Activated B cell treated with CpG ODN at 0.5 μM for 24 hours (primary cell): ENCODE measurements at places on chromosomes 4 and X. TPM values are rescaled to one million over a fixed set of nuclear protein-coding genes. Genes with fewer than 3 reads are reported as not detected.
A peak's percentile ranks its signal among the peaks of the same experiment; 100 is the strongest.

GRCh38 chr4:173192375-173193162 is 24.0 kb downstream of the GALNT7 start:
- DNase-seq = no peak

The GNRHR gene
- total RNA-seq = not detected in 2 replicates

The RTL9 gene
- not detected in 2 replicates for total RNA-seq

GRCh38 chr4:24604558-24605214 is 20.3 kb upstream of the DHX15 start:
- no peak for DNase-seq

DNA sequence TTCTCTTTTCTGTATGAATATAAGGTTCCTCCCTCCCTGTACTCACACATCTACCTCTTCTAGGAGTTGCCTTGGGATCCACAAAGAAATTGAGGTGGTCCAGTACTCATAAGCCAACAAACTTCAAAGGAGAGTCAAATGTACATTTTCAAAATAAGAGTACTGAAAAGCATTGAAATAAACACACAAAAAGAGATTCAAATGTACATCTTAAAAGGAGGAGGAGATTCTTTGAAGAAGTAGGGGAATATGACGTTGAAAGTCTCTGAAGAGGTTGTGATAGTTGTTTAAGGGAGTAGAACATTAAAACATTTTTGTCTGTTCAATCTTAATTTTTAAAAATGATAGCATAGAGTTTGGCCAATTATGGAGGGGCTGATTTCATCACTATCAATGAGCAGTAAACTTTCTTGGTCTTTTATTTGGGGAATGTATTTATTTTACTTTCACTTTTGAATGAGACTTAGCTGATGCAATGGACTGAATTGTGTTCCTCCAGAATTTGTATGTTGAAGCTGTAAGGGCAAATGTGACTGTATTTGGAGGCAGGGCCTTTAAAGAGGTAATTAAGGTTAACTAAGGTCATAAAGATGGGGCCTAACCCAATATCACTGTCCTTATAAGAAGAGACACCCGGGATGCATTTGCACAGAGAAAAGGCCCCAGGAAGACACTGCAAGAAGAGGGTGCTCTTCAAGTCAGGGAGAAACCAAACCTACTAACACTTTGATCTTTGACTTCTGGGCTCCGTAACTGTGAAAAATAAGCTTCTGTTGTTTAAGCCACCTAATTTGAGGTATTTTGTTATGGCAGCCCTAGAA is 226.3 kb upstream of the PGRMC2 start:
- DNase-seq = no peak

The FAT1 gene
- total RNA-seq = not detected in 2 replicates

- DNase-seq = peak; percentile 16
Measured at GRCh38 chrX:1487401-1487800, 34.7 kb upstream of the ASMTL start.

The WAS gene
- 101 and 102 TPM in 2 replicates for total RNA-seq

DNA sequence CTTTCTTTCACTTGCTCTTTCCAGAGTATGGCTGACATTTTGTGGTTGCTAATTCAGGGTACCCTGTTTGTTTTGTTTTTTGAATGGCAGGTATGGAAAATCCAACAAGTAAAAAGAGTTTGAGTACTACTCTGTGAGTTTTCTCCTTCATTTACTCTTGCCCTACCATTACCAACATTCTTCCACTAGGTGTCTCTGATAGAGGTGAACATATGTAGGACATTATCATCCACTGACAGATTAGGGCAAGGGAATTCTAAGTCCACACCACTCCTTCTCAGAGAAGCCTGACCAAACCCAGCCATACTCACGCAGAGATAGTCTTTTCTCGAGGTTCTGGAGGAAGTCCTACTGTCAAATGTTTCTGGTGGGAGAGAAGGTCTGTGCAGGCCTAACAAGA is 36.7 kb upstream of the HDAC8 start:
- no peak for DNase-seq

The SMPX gene
- not detected in 2 replicates for total RNA-seq

DNA sequence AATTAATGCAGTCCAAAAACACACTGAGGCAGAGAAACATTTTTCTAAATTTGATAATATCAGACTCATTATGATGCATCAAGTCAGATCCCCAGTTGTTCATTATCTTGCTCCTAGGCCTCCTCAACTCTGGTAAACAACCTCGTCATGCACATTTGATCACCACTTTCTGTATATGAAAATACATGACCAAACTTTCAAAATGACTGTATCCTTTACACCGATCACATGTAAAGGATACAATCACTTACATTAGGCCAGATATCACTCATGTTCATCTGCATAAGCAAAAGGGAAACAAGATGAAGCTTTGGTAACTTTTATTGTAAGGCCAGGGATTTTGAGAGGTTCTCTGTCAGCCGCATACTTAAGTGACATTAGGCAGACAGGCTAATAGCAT is 99.4 kb upstream of the IL1RAPL1 start:
- DNase-seq = no peak

DNA sequence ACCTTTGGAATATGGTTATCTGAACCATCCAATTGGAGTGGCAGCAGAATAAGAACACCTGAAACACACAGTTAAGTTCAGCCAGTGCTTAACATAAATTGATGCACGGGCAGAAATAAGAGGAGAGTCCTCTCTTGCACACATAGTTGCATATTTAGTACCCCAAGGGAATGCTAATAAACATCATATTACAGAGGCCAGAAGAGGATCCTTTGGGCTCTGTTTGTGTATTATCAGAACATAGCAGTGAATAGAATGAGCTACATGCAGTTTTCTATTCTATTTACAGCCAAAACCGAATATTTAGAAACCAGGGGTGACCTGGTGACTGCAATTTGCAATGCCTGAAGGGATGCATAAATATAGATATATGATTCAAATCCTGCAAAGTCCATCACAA is 300.8 kb upstream of the GALNT7 start:
- DNase-seq = no peak

DNA sequence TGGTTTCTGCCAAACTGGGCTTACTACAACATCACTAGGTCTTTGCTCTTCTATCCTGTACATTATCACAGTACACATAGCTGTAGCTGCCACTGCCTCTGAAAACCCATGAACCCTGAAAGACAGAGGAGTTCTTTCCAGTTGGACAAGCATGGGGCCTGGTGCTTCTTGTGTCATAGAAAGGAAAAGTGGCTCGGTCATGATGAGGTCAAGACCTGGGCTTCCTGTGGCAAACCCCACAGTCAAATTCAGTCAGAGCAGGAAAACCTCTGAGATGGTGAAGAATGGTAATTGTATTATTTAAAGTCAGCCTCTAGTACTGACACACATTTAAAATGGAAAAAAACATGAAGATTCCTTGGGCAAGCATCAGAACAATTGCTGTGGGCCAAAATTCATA is 133.3 kb upstream of the PRPS2 start:
- DNase-seq = no peak

GRCh38 chr4:119506806-119507205 is 121.8 kb downstream of the PDE5A start:
- DNase-seq = no peak

GRCh38 chr4:17557880-17558279 is 19.1 kb upstream of the LAP3 start:
- DNase-seq = no peak

GRCh38 chr4:105455998-105456397 is 17.9 kb downstream of the PPA2 start:
- DNase-seq = no peak

- peak; percentile 24 for DNase-seq
Measured at GRCh38 chr4:186104114-186104889, at the start of gene FAM149A. Gene FAM149A, plus strand, starts transcription at chr4:186104704.

- DNase-seq = no peak
Measured at GRCh38 chr4:84381759-84382158, 117.3 kb downstream of the NKX6-1 start.

- DNase-seq = no peak
Measured at GRCh38 chr4:118171381-118171780, 137.1 kb downstream of the NDST3 start.

DNA sequence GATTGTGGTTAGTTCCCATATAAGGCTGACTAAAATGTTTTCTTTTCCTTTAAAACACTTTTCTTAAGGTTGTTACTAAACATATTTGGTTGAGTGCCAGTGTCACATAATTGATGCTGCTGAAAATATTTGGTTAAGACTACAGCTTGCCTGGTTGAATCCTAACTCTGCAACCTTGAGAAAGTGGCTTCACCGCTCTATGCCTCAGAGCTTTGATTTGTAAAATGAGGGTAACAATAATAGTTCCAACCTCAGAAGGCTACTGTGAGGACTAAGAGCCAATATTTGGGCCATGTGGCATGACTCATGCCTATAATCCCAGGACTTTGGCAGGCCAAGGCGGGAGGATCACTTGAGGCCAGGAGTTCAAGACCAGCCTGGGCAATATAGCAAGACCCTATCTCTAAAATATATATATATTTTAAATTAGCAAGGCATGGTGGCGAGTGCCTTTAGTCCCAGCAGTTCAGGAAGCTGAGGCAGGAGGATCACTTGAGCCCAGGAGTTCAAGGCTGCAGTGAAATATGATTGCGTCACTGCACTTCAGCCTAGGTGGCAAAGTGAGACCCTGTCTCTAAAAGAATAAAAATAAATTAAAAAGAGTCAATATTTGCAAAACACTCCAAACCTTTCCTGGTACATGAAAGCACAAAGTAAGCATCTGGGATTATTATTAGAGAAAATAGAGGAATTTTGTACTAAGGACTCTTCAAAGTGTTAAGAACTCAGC is 7.1 kb upstream of the NEIL3 start:
- DNase-seq = no peak

The KLB gene
- total RNA-seq = 0.18 and 0.20 TPM in 2 replicates

DNA sequence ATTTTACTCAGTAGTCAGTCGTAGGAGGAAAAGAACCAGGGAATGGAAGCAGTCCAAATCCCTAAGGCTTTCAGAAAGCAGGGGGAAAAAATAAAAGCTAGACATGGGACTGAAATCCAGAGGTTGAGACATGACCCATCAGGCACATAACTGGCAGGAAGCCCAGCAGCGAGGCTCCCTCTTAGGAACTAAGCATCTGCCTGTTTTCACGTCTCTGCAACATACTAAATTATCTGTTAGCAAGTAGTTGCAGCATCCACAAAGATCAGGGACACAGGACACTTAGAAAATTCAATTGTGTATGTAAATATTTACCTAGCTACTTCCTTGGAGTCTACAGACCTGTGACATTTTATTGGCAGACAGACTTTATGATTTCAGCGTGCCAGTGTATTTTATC is 118.0 kb upstream of the EDNRA start:
- DNase-seq = no peak

DNA sequence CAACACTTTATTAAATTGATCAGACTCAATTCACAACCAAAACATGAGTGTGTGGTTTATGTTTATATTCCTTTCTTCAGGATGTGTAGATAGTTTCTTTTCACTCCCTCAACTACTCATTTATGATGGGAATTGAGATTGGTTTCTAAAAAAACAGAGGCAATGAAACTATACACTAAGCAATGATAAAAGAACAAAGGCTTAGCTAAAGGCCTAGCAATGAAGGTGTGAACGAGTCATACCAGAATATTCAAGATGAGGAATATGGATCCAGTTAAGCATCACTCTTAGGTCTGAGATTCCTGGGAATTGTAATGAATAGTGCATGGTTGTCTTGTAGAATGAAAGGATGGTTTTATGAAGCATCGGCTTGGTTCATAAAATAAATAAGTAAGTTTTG is 17.5 kb upstream of the RASL11B start:
- DNase-seq = no peak

- DNase-seq = no peak
Measured at GRCh38 chr4:183746305-183747229, 87.5 kb downstream of the TRAPPC11 start.

- no peak for DNase-seq
Measured at GRCh38 chr4:151712777-151713176, 48.0 kb downstream of the GATB start.

The PRPS2 gene
- total RNA-seq = 33.9 and 37.7 TPM in 2 replicates

- no peak for DNase-seq
Measured at GRCh38 chr4:154502111-154502510, 10.5 kb upstream of the DCHS2 start.

DNA sequence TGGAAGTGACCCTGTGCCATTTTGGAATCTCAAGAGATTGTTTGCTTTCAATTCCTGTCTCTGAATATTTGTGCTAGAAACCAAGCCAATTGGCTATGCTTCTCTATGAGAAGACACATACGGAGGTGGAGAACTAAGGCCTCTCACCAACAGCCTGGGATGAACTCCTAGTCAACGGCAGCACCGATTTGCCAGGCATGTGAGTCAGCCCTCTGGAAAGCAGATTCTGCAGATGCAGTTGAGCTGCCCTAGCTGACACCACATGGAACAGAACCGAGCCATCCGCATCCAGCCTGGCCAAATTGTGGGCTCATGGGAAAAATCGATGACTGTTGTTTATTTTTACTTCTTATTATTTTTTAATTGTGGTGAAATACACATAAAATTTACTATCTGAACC is 58.2 kb upstream of the WDFY3 start:
- no peak for DNase-seq

GRCh38 chrX:132958091-132958703 is at the start of gene HS6ST2:
Gene HS6ST2, minus strand, starts transcription at chrX:132958629.
- no peak for DNase-seq

The GABRG1 gene
- not detected in 2 replicates for total RNA-seq

DNA sequence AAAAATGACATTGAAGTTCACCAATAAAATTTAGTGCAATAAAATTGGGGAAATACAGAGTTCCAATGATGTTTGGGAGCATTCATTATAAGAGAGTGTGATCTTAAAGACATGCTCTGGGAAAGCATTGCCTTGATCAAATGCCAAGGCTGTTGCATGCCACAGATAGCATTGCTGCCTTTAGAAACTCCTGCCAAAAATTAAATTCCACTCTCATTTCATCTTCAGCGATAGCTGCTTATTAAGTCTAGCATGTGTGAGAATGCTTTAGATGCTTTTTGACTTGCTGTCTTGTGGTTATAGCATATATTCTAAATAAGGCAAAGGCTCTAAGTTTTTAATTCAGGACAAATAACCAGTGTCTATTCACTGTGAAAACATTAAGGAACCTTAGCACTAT is 49.3 kb downstream of the NPNT start:
- no peak for DNase-seq

GRCh38 chrX:10981506-10981905 is 129.6 kb upstream of the HCCS start:
- DNase-seq = no peak

DNA sequence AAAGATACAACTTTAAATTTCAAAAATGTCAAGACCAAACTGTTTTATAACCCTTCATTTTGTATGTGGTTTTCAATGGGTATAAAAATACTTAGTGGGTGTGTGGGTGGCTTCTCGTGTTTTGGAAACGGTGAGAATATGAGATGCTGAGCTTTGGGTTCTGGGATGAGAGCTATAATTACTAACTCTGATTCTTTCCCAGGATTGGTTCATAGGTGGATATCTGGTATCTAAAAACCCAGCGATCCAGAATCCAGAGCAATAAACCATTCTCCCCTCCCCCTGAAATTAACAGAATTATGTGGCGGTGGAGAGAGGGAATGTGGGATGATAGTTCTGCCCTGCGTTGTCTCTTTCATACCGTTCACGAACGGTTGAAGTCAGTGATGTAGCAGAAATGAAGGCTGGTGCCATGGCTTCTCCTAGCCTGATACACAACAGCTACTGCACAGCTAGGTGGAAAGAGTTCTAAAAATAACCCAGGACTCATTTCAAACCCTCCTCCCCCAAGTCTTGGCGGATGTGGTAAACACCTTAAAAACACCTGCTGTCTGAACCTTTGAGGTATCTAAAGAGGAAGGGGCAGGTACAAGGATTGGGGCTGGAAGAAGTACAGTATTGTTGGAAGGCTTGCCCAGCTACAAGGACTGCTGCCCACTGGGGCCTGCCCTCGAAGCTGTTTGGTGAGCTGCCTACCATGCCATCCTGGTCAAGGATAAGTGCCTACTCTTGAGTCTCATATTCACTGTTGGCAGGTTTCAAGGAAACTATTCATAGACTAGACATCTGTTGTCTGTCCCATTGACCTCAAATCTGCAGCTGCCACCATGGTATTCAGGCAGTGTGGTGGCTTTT is 44.5 kb downstream of the SEPTIN11 start:
- DNase-seq = no peak

The PDGFRA gene
- not detected in 2 replicates for total RNA-seq

The AVPR2 gene
- total RNA-seq = not detected in 2 replicates
